ENCODE measurements at places on chromosomes 2 and 18.

- DNase-seq: no peak
Observed at GRCh38 chr2:135149251-135149650, 97.2 kb downstream of the RAB3GAP1 start.

DNA sequence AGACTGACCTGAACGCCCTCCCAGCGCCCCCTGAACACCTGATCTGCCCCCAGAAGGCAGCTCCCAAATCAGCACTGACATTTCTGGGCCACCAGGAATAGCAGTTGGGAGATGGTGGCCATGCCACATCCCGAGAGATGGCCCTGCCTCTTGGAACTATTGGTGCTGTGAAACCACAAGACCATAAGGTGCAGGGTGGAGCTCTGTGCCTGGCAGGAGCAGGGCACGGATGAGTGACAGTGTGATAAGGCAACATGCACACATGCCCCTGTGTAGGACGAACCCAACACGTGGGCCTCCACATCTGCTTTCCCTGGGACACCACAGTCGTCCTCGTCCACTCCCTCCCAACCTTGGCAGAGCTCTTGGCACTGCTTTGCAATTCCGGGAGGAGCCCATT, 26.9 kb downstream of the ANO7 start:
- peak; percentile 56 for DNase-seq

DNA sequence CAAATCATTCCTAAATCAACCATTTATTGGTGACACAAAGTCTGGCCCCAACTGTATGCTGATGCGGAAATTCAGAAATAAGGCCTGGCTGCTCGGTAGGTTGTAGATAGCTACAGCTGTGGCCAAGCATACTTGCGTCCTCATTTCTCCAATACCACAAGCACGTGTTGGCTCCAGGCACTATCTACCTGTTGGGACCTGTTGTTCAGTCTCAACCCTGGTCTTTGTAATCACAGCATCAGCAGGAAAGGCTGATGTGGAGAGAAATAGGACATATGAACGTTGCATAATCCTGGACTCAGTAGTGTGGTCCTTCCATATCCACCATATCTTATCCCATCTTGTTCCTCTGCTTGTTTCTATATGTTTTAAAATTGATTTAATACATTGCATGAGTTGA, 212.6 kb downstream of the PMAIP1 start:
- no peak for DNase-seq

GRCh38 chr18:60053747-60054304, 154.0 kb downstream of the PMAIP1 start:
- DNase-seq: no peak

DNA sequence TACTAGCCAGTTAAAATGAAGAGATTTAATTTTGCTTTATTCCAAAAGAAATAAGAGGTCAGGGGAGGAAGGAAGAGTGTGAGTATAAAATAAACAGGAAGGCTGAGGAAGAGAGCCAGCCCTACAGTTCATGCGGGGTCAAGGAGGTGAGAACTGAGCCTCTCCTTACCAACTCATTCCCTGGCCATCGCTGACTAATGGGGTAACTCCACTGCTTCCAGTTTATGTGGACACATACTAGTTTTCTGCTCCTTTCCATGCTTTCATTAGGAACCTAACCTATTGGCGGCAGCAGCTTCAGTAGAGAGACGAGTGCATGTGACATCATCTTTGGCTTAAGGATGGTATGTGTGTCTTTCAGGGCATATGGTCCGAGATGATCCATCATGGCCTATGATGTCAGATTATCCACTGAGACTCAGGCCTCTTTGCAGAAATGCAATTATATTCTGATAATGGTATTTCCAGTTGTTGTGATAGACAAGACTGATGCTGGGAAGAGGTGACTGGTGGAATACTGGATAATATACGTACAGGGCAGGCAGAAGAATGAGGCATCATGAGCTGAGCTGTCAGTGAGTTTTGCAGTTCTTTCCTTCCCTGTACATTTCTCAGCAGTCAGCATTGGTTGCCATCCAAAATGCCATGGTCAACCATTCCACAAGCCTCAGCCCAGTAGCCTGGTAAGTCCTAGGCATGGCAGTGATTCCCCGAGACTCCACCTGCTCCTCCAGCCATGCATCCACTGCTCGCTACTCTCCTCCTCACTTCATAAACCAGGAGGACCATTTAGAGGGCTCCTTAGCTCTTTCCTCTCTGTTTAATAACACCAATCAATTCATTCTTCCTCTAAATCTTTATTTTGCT, 184.6 kb upstream of the OSR1 start:
- no peak for DNase-seq

DNA sequence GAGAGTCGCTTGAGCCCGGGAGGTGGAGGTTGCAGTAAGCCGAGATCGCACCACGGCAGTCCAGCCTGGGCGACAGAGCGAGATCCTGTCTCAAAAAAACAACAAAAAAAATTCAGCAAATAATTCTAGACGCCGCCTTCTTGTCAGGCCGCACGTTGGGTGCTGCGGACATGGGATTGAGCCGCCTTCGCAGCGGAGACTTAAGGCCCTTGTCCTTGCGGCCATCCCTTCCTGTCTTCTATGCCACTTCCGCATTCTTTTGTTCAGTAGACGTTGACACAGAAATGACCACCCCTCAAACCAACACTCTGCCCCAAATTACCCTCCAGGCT, 15.8 kb downstream of the PTPN18 start:
- DNase-seq: no peak

GRCh38 chr2:212381428-212382102, 157.0 kb downstream of the ERBB4 start:
- DNase-seq: no peak

Data from NCI-H1694 (cell line).